ENCODE measurements at places on chromosomes 12 and 14.

GRCh38 chr12:80559766-80560165, 115.7 kb downstream of the PTPRQ start:
- no peak for DNase-seq

DNA sequence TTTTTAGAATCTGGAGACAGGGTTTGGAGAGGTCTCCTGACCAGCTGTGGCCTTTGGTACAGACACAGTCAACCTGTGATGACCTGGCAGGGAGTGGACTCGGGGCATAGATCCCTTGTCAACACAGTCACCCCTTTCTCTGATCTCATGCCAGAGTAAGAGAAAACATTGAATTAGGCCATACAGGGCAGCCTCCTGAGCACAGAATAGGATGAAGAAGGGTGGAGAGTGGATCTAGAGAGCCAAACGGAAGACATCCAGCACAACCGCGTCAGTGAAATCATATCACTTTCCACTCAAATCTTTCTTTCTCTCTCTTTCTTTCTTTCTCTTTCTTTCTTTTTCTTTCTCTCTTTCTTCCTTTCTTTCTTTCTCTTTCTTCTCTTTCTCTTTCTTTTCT, 145.9 kb upstream of the TBX3 start:
- DNase-seq: no peak

GRCh38 chr14:32200368-32201192, 1.3 kb upstream of the RNU6-7 start:
- DNase-seq: no peak

- no peak for DNase-seq
Measured at GRCh38 chr12:129848876-129849275, 54.9 kb downstream of the TMEM132D start.

DNA sequence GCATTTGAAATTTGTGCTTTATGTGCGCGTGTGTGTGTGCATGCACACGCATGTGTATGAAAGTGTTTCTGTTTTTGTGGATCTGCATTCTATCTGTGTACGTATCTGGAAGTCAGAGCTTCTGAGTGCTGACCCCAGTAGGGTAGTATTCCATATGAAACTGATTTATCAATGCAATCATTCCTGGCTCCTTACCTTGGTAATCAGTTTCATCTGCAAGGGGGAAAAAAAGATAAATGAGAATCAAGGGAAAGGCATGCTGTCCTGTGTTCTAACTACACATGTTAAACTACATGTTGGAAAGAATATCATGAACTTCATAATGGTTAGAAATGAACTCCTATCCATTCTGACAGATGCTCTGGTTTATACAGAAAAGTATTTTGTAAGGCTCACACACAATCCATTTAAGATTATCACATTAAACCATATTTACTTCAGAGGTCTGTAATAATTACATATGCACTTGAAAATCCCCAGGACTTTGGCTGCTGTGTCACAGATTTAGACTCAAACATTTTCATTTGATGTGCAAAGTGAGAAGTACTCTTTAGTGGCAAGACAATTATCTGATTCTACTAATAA, 276.1 kb upstream of the LMO3 start:
- no peak for DNase-seq

DNA sequence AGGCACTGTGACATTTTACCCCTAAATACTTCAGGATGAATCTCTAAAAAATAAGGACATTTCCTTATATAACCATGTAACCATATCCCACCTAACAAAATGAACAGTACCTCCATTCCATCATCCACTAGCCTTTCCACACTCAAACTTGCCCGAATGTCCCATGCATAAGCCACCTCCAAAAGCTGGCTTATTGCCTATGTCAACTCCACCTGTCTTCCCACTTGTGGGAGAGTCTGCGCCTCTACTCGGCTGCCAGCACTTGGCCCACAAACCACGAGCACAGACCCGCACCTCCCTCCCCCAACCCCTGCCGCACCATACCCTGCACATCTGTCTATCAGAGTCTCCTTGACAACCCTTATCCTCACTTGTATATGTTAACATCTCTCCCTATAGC, 165.8 kb downstream of the CALM1 start:
- no peak for DNase-seq

GRCh38 chr12:64864319-64864718, 39.9 kb downstream of the TBC1D30 start:
- no peak for DNase-seq

DNA sequence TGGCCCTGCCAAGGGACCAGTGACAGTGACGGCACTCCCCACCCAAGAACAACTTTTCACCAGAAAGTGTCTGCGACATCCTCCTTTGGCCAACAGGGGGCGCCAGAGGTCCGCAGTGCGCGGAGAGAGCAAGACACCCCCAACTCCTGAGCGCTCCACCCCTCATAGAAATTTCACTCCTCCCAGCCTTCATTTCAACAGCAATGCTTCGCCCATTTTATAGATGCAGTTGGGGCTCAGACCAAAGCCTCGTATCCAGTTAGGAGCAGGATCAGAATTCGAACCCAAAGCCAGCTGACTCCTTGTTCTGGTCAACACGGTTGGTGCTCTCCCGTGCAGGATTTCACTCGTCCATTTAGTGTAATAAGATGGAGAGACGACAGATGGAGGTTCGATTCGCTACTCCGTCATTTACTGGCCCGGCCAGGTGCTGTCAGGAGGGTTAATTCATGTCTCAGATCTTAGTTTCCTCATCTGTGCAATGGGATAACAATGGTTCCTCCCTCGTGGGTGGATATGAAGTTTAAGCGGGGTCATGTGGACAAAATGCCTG, 2.4 kb upstream of the POP5 start:
- no peak for DNase-seq

DNA sequence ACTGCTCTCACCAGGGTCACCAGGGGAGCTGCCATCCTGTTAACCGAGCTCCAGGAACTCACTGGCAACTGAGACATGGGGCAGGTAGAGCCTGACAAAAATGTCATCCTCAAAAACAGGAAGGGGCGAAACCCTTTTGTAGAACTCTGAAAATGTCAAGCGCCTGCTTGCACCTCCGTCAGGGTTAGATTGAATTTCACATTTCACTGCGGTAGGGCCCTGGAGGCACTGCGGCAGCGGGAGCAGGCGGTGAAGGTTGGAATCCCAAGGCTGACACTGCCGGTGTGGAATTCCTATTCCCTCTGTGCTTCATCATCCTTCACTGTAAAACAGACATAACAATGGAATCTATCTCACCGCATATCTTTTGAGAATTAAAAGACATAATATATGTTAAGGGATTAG, 142.8 kb upstream of the TMCC3 start:
- DNase-seq: no peak

DNA sequence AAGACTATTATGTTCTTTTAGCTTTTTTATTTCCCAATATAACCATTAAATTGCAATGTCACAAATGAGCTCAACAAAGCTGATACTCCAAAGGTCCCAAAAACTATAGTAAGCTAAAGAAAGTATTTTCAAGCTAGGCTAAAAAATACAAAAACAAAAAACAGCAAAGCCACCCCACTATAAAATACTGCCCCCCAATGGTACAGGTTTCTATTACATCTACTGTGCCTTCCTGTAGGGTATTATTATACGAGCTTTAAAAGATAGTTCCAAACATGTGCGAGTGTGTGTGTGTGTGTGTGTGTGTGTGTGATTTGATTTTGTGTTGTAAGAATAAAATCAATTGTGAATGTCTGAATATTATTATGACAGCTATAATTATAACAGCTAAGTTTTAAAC, 1.1 kb downstream of the IFNG start:
- DNase-seq: no peak

- DNase-seq: no peak
Measured at GRCh38 chr14:73465823-73466532, 7.6 kb upstream of the NUMB start.

GRCh38 chr14:37792124-37792523, 196.7 kb downstream of the TTC6 start:
- DNase-seq: no peak

DNA sequence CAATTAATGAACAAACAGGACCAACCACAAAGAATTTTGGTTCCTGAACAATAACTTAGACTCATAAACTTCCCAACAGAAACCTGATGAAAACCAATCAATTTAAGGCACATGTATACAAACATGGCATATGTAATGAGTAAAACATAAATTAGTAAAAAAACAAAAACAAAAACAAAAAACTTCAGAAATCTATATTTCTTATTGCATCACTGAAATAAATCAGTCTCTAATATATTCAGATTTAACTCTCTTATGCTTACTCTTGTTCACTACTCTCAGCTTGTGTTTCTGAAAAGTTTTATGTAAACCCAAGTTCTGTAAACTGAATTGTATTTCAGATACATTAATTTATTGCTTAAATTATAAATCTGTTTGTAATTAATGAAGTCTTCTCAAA, 233.7 kb downstream of the SLC25A21 start:
- DNase-seq: no peak

DNA sequence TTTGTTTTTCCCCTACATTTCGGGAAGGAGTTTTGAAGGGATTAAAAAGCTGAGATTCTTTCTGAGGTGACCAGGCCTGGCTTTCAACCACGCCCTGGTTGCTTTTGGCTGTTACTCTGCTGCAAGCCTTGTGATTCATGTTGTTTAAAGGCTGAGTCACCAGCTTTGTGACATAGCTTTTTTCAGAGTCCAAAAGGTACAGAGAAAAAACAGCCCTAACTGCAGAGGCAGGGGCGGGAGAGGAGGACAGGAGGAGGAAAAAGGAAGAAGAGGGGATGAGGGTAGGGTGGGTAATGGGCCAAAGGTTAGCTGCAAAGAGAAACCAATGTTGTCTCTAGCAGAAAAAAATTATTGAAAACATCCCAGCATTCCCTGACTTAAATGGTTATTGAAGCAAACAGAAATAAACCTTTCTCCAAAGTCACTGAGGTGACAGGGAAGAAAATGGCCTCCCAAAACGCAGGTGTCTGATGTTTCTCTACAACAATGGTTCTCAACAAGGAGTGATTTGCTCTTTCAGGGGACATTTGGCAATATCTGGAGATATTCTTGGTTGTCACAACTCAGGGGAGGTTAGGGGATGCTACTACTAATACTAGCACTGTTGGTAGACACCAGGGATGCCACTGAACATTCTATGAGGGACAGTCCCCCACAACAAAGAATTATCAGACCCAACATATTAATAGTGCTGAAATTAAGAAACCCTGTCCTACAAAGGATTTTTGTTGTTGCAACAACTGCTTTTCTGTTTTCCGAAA, 2.1 kb upstream of the UBC start:
- no peak for DNase-seq

DNA sequence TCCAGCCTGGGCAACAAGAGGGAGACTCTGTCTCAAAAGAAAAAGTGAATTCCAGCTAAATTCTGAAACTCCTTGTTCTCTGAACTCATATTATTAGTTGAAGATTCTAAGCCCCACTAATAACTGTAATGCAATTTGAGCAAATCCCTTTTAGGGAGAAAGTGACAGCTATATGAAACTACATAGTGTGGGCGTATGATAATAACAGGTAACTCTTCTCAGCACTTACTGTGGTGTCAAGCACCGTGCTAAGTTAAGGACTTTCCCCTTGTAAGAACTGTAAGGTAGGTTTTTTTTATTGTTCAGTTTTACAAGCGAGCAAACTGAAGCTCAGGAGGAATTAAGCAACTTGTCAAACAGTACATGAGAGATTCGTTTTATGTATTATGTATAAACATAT, 5.4 kb downstream of the ANKRD13A start:
- no peak for DNase-seq

DNA sequence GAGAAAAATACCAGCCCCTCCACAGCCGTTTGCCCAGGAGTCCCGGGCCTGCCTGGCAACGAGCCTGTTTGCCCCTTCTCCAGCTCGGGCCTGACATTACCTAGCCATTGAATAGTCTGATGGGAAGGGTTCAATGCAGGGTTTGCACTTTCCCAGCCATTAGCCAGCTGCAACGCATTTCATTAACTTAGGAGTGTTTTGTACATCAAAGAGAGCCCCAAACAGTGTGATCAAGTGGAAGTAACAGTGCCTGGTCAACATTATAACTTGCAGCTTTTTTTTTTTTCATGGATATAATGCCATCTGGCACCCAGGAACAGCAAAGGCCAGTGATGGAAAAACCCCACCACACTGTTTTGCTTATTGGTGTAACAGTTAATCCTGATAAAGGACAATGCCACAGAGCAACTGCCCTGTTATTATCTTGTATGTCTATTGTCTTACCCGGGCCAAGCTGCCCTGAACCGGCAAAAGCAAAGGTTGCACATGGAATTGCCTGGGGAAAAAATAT, 38.0 kb downstream of the BTG1 start:
- no peak for DNase-seq

GRCh38 chr14:53741479-53742232, 215.0 kb downstream of the BMP4 start:
- DNase-seq: no peak

DNA sequence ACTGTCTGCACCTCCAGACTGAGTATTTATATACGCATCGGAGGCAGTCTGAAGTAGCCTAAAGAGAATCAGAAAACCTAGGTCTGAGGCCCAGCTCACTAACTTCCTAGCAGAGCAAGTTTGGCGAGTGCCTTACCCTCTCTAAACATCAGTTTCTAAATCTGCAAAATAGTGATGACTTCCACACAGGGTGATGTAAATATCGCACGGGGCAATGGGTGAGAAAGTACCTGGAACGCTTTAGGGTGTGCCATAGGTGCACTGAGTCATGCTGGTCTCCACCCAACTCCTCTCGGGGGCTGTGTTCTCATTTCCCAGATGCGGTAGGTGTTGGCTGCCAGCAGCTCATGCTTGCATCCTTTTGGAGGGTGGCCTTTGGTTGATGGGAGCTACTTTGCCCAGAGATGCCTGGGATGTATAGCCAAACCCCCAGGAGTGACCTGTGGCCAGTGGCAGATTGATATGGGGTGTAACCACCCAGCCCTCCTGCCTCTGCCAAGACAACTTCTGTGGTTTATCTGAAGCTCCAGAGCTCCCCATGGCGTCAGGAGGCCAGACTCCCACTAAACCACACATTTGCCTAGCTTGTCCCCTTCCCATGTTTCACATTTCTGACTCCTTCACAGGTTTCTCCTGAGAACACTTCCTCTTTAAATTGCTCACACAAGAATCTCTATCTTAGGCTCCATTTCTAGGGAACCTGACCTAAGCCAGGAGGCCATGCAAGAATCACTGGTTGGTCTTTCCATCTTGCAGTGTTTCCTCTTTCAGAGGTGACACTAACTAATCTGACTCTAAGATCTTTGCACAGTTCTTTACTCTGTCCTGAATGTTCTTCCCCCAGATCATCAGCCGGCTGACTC, 62.0 kb upstream of the TUNAR start:
- DNase-seq: no peak

Measured in substantia nigra (tissue), 51 donors.